Hematopoietic multipotent progenitor cell treated with erythropoietin and hydrocortisone succinate and interleukin-3 and kit ligand, for 17 days (in vitro differentiated cells): ENCODE measurements at places on chromosomes 6 and 20.

DNA sequence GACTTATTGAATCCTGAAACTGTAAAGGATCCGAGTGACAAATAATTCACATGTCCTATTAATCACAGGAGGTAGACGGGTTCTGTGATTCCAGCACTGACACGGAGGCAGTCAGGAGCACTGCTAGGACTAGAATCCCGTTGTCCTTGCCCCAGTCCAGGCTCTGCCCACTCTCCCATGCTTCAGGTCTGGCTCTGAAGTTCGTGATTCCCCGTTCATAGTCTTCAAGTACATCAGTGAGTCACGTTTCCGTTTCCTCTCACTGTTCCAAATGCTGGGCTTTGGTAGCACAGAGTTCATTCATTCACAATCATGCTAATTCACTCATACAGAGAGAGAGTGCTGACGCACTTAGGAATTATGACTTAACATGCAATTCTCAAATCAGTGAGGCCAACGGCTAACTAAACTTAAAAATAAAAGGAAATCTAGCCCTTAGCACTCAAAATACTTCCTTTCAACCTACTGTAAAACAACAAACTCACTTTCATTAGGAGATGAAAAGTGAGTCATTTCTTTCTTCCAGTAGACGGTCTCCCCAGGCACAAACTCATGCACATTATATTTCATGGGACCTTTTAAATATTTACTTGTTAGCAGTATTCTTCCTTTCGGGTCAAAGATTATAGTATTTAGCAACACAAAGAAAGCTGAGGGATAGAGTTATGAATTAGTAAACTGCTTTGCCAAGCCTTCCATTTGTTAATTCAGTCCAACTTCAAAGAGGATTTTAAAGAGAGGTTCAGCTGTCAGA, 94.0 kb upstream of the NHSL1 start:
- no peak for DNase-seq

DNA sequence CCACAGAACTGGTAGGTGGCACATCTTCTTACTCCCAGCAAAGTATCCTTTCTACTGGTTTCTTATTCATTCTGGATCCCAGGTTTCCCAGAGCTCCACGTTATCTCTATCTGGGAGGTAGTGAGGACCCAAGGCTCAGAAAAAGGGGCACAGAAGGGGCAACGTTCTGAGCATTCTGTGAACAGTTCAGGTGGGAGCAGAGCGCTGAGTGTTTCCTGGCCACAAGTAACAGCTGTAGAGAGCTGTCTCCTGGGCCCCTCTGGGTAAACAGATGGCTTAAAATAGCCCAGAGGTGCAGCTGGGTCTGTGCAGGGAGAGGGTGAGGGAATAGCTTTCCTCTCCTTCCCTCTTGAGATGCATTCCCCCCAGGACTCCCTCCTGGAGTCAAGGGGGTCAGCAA, 2.1 kb downstream of the APOBEC2 start:
- DNase-seq: no peak

DNA sequence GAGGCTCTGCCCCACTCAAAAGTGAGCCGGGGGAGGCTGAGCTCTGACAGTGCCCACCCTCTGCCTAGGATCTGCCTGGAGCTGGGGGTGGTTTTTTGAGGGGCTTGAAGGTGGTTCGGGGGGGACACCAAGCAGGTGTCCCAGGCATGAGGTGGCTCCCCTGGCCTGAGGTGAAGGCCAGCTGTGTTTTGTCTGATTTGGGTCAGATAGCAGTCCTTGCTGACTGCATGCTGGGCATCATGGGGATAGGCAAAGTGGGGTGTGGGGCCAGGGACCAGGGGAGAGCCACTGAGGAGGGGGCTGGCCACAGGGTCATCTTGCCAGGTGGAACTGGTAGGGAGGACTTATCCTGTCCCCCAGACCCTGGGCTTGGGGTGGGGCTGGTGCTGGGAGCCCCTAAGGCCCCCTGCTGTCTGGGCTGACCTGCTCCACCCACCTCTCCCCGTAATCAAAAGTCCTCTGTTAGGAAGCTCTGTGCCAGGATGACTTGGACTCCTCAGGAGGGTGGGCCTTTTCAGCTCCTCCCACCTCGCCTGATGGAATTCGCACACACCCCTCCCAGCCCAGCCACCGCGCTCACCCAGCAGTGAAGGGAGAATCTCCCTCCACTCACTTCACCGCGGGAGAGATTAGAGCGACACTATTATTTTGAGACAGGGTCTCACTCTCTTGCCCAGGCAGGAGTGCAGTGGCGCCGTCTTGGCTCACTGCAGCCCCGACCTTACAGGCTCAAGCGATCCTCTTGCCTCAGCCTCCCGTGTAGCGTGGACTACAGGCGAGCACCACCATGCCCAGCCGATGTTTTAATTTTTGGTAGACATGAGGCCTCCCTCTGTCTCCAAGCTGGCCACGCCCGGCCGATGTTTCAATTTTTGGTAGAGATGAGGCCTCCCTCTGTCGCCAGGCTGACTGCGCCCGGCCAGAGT, 1.5 kb upstream of the COL9A3 start:
- no peak for DNase-seq

- peak; percentile 8 for DNase-seq
Observed at GRCh38 chr6:112780498-112781096, 433.5 kb downstream of the RFPL4B start.

DNA sequence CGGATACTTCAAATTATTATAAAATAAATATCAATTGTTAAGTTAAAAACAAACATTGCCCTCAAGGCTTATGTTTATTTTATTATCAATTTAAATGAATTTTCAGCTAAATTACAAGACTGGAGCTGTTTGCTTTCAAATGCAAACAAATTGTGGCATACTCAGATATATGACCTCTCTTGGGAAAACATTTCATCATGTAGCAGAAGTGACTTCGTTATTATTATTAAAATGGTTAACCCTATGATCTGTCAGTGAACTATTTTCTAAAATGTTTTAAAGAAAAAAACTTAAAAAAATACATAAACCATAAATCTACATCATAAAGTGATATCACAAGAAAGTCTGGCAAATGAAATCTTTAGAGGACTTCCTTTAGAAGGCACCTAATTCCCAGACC, 72.5 kb downstream of the MAN1A1 start:
- no peak for DNase-seq

DNA sequence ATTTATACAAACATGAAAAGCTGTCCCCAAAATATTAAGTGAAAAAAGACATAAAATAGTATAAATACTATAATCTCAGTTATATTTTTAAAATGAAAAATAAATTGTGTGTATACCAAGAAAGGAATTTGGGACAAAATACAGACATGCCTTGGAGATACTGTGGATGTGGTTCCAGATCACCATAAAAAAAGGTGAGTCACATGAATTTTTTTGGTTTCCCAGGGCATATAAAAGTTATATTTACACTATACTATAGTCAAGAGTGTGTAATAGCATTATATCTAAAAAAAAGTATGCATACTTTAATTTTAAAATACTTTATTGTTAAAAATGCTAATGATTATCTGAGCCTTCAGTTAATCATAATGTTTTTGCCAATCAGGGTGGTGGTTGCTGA, 17.4 kb upstream of the SDHAF4 start:
- no peak for DNase-seq

GRCh38 chr6:14735956-14736486, 509.8 kb upstream of the JARID2 start:
- peak; percentile 44 for DNase-seq

DNA sequence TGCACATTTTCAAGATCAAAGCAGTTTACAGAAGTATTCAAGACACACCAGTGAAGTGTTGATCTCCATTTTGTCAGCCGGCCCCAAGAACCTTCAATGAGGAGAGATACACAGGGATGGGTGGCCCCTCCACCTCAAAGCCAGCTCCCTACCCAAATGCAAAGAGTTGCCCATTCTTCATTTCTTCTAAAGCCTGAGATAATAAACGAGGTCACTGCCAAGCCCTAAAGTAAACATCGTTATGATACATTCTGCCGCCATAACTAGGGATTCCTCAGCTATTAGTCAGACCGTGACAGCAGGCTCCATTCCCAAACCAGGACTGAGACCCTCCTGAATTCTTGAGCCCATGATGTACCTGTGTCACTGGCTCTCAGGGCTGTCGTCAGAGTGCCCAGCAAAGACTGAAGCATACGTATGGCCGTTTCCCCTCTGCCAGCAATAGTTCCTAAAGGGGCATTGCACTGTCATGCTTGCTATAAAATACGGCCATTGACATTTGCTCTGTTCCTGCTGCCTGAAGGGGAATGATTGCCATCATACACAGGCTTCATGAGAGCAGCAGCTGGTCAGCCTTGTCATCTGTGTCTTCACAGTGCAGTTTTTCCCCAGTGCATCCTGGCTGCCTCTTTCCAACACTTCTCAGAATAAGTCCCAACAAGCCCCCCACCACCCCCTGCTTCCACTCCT, 41.7 kb downstream of the ISM1 start:
- DNase-seq: no peak

- no peak for DNase-seq
Observed at GRCh38 chr6:101663100-101663499, 269.6 kb downstream of the GRIK2 start.

GRCh38 chr20:50876816-50877215, 54.4 kb downstream of the ADNP start:
- no peak for DNase-seq

DNA sequence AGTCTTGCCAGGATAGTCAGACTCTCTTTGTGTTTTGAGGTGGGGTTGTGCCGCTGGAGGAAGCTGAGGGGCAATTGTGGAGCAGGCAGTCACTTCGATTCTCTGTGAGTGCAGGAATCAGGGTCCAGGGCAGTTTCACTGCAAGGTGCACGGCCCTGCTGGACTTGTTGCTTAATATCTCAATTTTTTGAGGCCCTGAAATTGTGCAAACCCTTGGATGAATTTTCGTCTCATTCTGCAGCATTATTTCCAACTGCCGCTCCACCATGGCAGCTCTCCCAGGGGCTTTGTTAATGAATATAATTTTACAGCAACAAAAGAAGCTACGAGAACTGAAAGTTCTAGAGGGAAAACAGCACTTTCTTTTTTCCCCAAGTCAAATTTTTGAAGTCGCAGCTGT, 531.9 kb downstream of the QKI start:
- DNase-seq: no peak

DNA sequence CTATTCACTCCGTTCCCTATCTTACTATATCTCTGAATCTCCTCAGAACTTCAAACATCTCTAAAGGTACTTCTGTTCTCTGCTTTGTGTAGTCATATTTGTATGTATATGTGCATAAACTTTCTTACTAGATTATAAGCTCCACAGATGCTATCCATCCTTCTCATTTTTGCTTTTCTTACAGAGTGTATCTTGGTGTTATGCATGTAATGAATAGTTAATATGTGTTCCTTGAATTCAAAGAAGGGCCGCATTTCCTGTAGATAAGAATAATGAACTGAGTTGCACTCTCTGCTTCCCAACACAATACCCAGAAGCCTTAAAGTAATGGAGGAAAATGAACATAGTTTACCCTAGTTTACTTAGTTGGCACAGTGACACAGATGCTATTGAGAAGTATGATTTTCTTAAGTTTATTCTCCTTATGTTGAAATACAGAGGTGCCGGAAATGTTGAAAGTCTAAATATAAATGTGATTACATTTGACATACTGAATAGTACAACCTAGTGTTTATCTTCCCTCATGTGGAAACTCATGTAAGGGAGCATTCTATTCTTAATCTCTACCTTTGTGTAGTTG, 6.0 kb downstream of the NUS1 start:
- DNase-seq: no peak

DNA sequence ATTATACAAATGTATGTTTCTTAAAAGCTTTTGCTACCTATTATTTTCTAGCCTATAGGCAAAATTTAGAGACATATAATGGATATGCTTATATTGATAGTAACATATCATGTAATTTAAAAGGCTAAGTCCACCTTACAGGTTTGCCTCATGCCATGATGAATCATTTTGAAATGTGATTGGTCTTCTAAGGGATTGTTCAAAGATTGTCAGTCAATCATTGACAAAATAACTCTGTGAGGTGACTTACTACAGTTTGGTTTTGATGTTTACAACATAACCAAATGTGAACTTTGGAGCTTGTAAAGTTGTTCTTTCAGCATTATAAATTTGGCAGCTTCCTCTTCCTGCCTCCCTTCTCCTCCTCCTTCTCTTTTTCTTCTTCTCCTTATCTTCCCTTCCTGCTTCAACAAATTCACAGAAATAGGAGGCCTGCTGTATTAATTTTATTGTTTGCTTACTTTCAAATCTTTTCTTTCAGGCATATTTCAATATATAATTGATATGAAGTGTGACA, 39.7 kb upstream of the ZFP64 start:
- DNase-seq: no peak

- no peak for DNase-seq
Observed at GRCh38 chr6:34100788-34101187, 45.1 kb downstream of the GRM4 start.

- DNase-seq: no peak
Observed at GRCh38 chr6:115740907-115741306, 319.8 kb downstream of the FRK start.

GRCh38 chr20:44942264-44942973, 17.8 kb downstream of the TOMM34 start:
- no peak for DNase-seq

- no peak for DNase-seq
Observed at GRCh38 chr6:56241124-56241802, 6.1 kb downstream of the COL21A1 start.

DNA sequence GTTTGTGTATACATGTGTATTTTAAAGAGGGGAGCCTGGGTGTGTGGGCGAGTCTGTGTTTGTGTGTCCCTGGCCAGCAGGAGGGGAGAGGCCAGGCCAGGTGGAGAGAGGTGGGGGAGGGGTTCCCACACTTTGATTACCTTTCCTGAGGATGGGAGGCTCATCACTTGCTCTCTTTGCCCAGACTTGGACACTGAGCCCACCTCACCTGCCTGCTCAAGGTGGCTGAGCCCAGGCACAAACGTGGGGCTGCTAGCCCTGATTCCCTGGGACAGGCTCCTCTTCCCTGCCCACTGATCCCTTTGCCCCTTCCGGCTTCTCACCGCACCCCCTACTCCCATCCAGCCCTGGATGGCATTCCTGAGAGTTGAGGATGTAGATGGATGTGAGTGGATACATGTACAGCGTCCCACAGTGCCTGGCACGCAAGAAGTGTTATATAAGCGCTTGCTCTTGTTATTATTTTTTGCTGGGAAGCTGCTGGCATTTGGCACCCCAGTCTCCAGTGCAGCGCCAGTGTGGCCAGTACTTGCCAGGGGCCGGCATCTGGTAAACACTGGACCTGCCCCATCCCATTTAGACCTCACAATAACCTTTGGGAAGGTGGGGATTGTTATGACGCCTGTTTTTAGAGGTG, 2.7 kb downstream of the CEBPB start:
- peak; percentile 56 for DNase-seq

GRCh38 chr6:71290611-71291010, 2.0 kb downstream of the OGFRL1 start:
- DNase-seq: no peak

DNA sequence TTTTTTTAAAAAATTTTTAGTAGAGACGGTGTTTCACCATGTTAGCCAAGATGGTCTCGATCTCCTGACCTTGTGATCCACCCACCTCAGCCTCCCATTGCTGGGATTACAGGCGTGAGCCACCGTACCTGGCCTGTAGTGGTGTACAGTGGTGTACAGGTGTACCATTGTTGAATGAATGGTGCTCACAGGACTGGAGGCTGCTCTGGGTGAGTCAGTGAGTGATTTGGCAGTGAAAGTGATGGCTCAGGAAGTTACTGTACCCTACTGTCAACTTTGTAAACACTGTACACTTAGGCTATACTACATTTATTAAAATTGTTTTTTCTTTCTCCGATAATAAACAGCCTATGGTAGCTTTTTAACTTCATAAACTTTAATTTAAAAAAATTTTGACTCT, 122.8 kb upstream of the EEF1E1 start:
- DNase-seq: no peak

GRCh38 chr20:58016779-58017178, 211.7 kb downstream of the ANKRD60 start:
- DNase-seq: no peak
